Hepatocyte (in vitro differentiated cells): ENCODE measurements at places on chromosomes 1 and 21. TPM values are rescaled to one million over a fixed set of nuclear protein-coding genes. Genes with fewer than 3 reads are reported as not detected.
A peak's percentile ranks its signal among the peaks of the same experiment; 100 is the strongest.

SUSD4 gene
- 3.9 and 8.3 TPM in 2 replicates for total RNA-seq

PALMD gene
- total RNA-seq, result 18.5 and 21.7 TPM in 2 replicates

CD1E gene
- not detected in 2 replicates for total RNA-seq

PRAMEF8 gene
- total RNA-seq, result not detected in 2 replicates

S100A14 gene
- total RNA-seq, result 112 and 141 TPM in 2 replicates

ODF2L gene
- 58.8 and 58.9 TPM in 2 replicates for total RNA-seq

- no peak for DNase-seq
- no peak overlapping the region for H3K4me3 ChIP-seq
- no peak overlapping the region for H3K27ac ChIP-seq
- H3K27me3 ChIP-seq, result no peaks in the 10 kb centered on the region
These were observed 145.0 kb upstream of the C1orf105 start for GRCh38 chr1:172275478-172275877.

GRCh38 chr1:218942431-218942830, 231.2 kb upstream of the LYPLAL1 start:
- H3K36me3 ChIP-seq, result no peaks in the 10 kb centered on the region
- no peak overlapping the region for H3K27ac ChIP-seq
- H3K4me1 ChIP-seq, result peaks cover 7% of the 10 kb centered on the region

- no peaks in the 10 kb centered on the region for H3K27me3 ChIP-seq
- H3K36me3 ChIP-seq, result no peaks in the 10 kb centered on the region
- peak overlapping the region; percentile 89 for H3K27ac ChIP-seq
- peak; percentile 61 for DNase-seq
- H3K4me3 ChIP-seq, result peak overlapping the region; percentile 98
These were observed 2.4 kb downstream of the SPSB1 start for GRCh38 chr1:9294910-9295636.

DNA sequence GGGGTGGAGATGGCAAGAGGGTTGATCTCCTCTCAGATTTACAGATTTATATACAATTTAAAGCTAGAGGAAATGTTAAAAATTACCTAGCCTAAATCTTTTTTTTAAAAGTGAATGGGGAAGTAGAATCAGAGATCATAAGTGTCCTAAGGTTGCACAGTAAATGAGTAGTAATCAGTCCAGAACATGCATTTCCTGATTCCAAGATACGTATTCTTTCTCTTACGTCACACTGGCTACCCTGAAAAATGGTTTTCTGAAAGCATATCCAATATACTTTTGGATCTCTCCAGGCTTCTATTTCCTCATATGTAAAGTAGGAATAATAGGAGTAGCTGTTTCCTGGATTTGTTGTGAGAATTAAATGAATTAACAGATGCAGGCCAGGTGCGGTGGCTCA, 11.7 kb downstream of the GADD45A start:
- H3K4me3 ChIP-seq, result no peak overlapping the region
- no peak overlapping the region for H3K27ac ChIP-seq
- no peaks in the 10 kb centered on the region for H3K36me3 ChIP-seq
- no peak for DNase-seq
- no peaks in the 10 kb centered on the region for H3K27me3 ChIP-seq

- DNase-seq, result no peak
- peaks cover 27% of the 10 kb centered on the region for H3K4me1 ChIP-seq
- peak overlapping the region; percentile 89 for H3K27ac ChIP-seq
- H3K27me3 ChIP-seq, result no peaks in the 10 kb centered on the region
- no peak overlapping the region for H3K4me3 ChIP-seq
These were observed 35.5 kb downstream of the COQ8A start for GRCh38 chr1:226975259-226976250.

DNA sequence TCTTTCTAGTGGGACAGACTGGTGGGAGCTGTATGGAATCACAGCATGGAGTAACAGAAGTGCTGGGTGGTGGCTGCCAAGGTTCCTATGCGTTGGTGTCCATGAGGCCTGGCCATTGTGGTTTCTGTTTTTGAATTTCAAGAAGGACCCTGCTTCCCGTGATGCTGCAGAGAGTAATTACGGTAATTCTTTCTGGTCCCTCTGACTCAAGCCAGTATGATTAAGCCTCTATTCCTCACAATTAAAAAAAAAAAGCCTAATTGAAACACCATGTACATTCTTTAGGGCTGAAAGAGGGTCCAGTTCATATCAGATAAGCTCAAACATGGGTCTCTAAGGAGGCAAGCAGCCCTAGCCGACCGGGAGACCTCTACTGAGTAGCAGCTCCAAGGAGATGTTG, 10.5 kb upstream of the C1orf21 start:
- H3K4me3 ChIP-seq, result no peak overlapping the region
- no peaks in the 10 kb centered on the region for H3K36me3 ChIP-seq
- no peaks in the 10 kb centered on the region for H3K4me1 ChIP-seq
- H3K27me3 ChIP-seq, result no peaks in the 10 kb centered on the region

DNA sequence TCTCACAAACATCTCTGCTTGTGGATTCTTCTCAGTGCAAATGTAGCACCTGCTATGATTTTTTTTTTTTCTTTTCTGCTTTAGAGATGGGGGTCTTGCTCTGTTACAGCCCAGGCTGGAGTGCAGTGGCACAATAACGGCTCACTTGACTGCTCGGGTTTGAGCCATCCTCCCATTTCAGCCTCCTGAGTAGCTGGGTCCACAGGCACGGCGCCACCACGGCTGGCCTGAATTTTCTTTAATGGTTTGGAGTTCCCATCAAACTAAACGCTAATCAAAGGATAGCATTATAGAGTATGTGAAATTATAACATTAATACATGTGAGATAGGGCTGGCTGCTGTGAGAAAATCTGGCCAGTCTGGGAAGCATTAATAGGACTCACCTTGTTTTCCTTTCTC, 7.2 kb upstream of the PTGER3 start:
- peaks cover 3% of the 10 kb centered on the region for H3K27me3 ChIP-seq
- H3K4me1 ChIP-seq, result no peaks in the 10 kb centered on the region
- H3K36me3 ChIP-seq, result no peaks in the 10 kb centered on the region
- H3K4me3 ChIP-seq, result no peak overlapping the region
- DNase-seq, result no peak
- no peak overlapping the region for H3K27ac ChIP-seq

- peaks cover 17% of the 10 kb centered on the region for H3K4me1 ChIP-seq
- no peaks in the 10 kb centered on the region for H3K27me3 ChIP-seq
- DNase-seq, result peak; percentile 88
- H3K36me3 ChIP-seq, result no peaks in the 10 kb centered on the region
These were observed 5.0 kb downstream of the AGT start for GRCh38 chr1:230708631-230709580.

GRCh38 chr1:206784471-206784903, 12.2 kb upstream of the IL10 start:
- no peak for DNase-seq
- H3K4me3 ChIP-seq, result no peak overlapping the region
- H3K27me3 ChIP-seq, result no peaks in the 10 kb centered on the region
- no peaks in the 10 kb centered on the region for H3K36me3 ChIP-seq

GRCh38 chr1:220689666-220690065, 497 bp upstream of the C1orf115 start:
- no peak overlapping the region for H3K27ac ChIP-seq
- no peaks in the 10 kb centered on the region for H3K36me3 ChIP-seq
- peak overlapping the region; percentile 19 for H3K4me3 ChIP-seq
- DNase-seq, result no peak

GRCh38 chr1:66231681-66232463, 302.1 kb upstream of the SGIP1 start:
- DNase-seq, result no peak
- H3K27me3 ChIP-seq, result no peaks in the 10 kb centered on the region
- no peak overlapping the region for H3K4me3 ChIP-seq
- no peak overlapping the region for H3K27ac ChIP-seq

DNA sequence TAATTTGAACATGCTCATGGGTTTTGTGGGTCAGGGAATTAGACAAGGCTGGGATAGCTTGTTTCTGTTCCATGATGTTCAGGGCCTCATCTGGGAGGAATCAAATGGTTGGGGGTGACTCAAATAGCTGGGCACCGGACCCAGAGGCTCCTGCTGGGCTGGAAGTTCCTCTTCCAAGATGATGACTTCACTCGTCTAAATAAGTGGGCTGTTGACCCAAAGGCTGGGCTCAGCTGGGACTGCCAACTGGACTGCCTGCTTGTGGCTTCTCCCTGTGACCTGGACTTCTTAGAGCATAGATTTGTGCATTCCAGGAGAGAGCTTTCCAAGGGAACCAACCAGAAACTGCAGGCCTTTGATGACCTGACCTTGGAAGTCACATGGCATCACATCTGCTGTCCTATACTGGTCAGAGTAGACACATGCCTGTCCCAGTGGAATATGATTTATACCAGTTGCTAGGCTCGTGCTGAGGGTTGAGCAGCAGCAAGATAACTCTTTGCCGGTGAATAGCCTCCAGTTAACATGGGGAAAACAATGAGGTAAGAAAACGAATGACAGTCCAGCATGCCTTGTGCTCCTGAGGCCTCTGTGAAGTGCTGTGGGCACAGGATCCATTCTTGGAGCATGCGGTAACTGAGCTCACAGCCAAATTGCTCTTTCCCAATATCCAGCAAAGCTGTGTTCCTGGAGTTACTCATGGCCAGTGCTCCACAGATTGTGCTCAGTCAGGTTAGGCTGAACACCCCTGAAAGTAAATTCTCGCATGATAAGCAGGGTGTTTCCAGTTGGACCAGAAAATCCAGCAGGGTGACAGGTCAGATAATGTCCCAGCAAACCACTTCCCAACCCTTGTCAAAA, 272.9 kb upstream of the TMEM51 start:
- DNase-seq, result no peak
- H3K27ac ChIP-seq, result no peak overlapping the region
- H3K4me3 ChIP-seq, result no peak overlapping the region
- H3K36me3 ChIP-seq, result no peaks in the 10 kb centered on the region
- H3K27me3 ChIP-seq, result no peaks in the 10 kb centered on the region
- no peaks in the 10 kb centered on the region for H3K4me1 ChIP-seq

GRCh38 chr1:30033256-30034104, 689.9 kb downstream of the MATN1 start:
- DNase-seq, result no peak
- H3K27ac ChIP-seq, result no peak overlapping the region
- H3K36me3 ChIP-seq, result no peaks in the 10 kb centered on the region
- no peaks in the 10 kb centered on the region for H3K4me1 ChIP-seq

GRCh38 chr1:47031059-47031458, 7.6 kb downstream of the CYP4X1 start:
- H3K27ac ChIP-seq, result no peak overlapping the region
- DNase-seq, result no peak
- no peak overlapping the region for H3K4me3 ChIP-seq
- H3K4me1 ChIP-seq, result no peaks in the 10 kb centered on the region
